ENCODE measurements at places on chromosomes 1 and 21.
A peak's percentile ranks its signal among the peaks of the same experiment; 100 is the strongest.

GRCh38 chr1:153509729-153510354, 25.9 kb downstream of the S100A6 start:
- peak; percentile 55 for DNase-seq

GRCh38 chr1:22349362-22350043, 102.1 kb upstream of the ZBTB40 start:
- no peak for DNase-seq

DNA sequence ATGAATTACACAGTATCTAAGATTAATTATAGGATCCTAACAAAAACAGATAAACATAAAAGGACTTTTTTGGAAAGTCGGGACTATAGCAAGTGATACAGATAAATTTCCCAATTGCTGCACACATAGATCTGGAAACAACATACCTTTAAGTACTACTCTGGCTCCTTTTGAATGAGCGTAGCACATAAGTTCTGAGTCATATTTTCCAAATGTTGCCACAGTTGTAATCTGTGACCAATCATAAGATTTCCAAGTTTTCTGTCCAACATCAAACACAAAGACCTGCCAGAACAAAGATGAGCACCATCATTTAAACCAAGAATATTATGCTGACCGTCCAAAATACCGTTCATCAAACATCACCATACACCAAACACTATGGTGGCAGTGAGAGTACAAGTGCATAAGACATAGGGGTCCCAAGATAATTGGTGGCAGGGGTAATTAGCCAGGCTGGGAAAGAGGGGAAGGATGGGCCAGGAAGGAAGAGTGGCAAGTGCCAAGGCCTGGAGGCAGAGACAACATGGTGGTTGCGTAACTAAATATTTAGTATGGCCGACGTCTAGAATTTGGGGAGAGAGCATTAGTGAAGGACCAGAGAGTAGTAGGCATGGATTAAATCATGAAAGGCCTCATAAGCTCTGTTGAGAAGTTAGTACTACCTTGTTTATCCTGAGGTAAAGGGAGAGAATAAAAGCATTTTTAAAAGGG, 3.6 kb downstream of the CTBS start:
- no peak for DNase-seq

GRCh38 chr1:5120559-5120958, 466.1 kb downstream of the AJAP1 start:
- no peak for DNase-seq

DNA sequence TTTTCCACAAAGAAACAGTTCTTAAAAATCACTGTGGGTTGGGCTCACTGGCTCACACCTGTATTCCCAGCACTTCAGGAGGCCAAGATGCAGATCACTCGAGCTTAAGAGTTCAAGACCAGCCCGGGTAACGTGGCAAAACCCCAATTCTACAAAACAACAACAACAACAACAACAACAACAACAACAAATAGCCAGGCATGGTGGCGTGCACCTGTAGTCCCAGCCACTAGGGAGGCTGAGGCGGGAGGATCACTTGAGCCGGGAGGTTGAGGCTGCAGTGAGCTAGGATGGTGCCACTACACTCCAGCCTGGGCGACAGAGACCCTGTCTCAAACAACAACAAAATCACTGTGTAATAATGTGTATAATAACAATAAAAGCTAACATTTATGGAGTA, 40.8 kb downstream of the CDCP2 start:
- DNase-seq, result no peak

DNA sequence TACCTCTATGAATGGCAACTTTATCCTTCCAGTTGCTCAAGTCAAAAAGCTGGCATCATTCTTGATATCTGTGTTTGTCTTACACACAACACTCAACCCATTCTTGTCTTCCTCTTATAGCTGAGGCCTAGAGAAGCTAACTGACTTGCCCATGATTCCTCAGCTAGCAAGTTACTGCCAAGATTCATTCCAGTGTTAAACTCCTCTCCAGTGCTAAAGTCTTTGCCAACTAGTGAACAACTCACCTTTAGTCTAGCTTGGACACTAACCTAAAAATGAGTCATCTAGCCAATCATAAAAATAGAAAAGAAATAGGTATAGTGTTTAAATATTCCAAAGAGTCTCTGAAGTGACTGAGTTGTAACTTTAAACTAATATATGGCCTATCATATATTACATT, 45.6 kb upstream of the RGS2 start:
- DNase-seq, result no peak

- DNase-seq, result peak; percentile 55
These were observed at the start of gene DENND4B for GRCh38 chr1:153946622-153947241. DENND4B (minus strand) TSS chr1:153946718; CDS start chr1:153944374, 2,344 bp downstream.

- no peak for DNase-seq
These were observed 18.8 kb downstream of the TMPRSS15 start for GRCh38 chr21:18384771-18385170.

DNA sequence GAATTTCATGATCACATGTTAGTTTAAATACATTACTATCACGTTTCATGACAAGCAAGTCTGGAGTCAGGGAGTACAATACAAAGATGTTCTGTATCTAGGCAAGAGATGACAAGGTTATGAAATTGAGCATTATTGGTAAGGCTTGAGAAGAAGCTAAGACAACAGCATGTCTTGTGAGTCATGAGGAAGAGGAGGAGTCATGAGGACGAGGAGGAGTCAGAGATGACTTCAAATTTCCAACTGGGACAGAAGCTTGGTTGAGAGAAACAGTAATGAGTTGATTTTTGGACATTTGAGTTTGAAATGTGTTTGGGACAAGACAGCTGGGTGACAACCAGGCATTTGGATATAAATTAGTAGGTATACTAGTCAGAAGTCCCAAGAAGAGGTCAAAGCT, 4.3 kb upstream of the UBE2U start:
- no peak for DNase-seq

DNA sequence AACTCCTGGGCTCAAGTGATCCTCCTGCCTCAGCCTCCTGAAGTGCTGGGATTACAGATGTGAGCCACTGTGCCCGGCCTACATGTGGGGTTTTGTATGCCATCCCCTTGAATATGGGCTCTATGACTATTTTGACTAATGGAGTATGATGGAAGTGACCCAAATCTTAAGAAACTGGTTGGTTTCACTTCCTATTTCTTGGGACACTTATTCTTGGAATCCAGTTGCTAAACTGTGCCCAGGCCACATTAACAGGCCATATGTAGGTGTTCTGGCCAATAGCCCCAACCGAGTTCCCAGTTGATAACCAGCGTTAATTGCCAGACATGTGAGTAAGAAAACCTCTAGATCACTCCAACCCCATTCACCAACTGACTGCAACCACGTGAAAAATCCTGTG, 36.3 kb upstream of the CLIC4 start:
- no peak for DNase-seq

DNA sequence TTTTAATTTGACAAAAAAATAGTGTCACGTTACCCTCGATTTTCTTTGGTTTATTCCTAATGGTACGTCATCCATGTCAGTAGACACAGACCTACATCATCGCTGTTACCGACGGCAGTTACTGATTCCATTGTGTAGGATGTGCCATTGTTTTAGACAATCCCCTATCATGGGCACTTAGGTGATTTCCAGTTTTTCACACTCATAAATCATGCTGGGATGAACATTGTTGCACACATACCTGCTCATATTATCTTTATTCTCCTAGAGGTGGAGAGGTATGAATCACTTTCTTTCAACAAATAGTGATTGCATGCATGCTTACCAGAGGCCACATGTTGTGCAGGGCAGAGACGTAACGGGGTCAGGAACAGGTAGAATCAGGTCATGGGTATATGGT, 79.7 kb upstream of the EFHD2 start:
- DNase-seq, result no peak

GRCh38 chr1:79376106-79376505, 369.6 kb upstream of the ADGRL4 start:
- no peak for DNase-seq

DNA sequence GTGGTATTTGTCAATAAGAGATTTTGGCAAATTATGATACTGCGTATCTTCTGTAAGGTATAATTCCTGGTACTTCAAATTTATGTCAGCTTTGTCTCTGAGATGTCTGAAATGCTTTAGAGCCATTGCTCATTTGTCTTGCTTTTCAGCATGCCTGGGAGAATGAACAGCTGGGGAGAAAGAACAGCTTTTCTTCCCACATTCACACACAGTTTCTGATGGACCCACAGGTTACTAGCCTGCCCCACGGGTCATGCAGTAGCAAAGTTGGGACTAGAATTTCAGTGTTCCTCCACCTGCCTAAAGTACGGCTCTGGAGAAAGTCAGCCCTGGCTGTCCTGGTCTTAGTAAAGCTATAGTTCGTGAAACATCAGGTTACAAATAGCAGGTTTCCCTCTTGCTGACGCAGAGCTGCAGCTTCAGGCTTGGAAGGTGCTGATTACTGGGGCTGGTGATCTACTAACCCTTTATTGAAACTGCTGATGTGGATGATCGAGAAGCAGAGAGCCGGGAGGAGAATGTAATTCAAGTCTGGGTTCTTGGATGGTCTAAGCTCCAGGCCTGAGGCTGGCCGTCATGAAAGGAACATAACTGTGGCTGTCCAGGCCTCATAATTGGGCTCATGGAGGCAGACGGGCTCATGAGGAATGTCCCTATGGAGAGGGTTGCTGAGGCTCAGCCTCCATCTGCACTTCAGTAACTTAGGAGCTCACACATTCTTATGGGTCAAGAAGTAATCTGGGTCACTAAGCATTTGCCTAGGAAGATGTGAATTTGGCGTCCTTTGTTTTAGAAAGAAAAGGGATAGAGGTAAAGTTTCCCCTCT, 12.4 kb downstream of the GALNT2 start:
- no peak for DNase-seq

DNA sequence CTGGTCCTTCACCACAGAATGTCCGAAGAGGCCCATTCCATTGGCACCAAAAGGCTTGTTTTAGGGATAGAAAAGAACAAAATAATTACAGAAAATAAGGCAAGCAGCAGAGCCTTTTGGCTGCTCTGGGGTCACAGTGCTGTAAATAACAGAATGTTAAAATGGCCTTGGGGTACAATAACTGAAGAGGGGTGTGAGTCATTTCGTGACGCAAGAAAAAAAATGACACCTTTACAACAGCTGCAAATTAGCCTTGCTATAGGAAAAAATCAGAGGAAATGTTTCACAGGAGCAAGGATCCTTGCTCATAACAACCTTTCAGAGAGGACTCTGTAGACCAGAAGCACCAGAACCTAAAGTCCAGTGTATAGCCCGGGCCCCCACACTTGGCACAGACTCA, 483.4 kb downstream of the OMA1 start:
- DNase-seq, result no peak

GRCh38 chr1:22174446-22175220, 31.7 kb upstream of the WNT4 start:
- no peak for DNase-seq
